ENCODE measurements at places on chromosomes 5 and 9.

- DNase-seq: no peak
Measured at GRCh38 chr5:66511491-66511890, 84.7 kb upstream of the MAST4 start.

- no peak for DNase-seq
Measured at GRCh38 chr5:141780952-141781781, 97.0 kb downstream of the PCDH1 start.

GRCh38 chr9:34547960-34548611 lies 25.3 kb upstream of the ENHO start:
- peak; percentile 59 for DNase-seq

- no peak for DNase-seq
Measured at GRCh38 chr5:151181818-151182523, 24.4 kb upstream of the ANXA6 start.

DNA sequence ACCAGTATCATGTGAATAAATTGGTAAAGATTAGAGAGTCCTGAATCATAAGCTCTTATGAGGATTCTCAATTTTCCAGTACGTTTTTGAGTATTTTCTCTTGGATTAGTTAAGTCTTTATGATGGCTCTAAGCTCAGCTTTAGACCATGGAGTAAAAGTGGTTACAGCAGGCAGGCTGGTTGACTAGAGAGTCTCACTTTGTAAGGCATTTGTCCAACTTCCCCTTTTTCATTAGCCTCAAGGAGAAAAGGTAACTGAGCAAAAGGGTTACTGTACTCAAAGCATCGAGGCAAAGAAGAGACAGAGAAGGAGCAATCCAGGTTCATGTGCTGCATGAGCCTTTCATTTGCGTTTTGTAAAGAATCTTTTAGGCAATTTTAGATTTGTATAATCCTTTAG lies 8.5 kb downstream of the NOP16 start:
- DNase-seq: no peak

DNA sequence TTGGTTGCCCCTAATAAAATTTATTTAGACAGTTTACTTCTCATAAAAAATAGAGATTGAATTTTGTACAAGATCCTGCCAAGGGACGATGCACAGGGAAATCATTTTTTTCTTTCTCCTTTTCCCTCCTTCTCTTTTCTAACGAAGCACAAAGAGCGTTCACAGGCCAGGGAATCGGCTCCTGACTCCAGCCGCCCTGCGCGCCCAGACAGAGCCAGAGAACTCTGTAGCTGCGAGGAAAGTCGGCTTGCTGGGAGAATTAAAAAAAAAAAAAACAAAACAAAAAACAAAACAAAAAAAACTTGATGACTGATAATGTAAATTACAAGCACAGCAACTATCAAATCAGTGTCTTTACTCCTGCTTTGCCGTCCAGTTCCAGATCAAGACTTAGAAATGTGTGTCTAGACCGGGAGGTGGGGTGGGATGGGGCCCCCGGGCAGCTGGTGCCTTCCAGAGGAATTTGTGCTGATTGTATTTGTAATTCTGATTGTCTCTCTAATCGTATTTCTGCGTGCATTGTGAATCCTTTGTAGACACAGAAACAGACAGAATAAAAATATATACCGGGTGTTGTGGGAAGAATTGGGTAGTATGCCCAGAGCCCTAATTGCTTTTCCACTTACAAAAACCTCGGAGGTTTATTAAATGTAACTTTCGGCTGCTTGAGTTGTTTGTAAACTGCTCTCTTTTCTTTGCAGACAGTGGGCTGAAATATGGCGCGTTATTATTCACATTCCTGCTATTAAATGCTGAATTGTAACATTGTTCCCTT lies 3.6 kb upstream of the OTP start:
- no peak for DNase-seq

GRCh38 chr9:126438741-126439401 lies 112.2 kb downstream of the MVB12B start:
- no peak for DNase-seq

GRCh38 chr5:109479260-109479860 lies 69.6 kb upstream of the PJA2 start:
- DNase-seq: peak; percentile 4

GRCh38 chr5:149264439-149265067 lies 7.1 kb upstream of the AFAP1L1 start:
- DNase-seq: no peak

- no peak for DNase-seq
Measured at GRCh38 chr9:27558307-27558706, 15.0 kb downstream of the C9orf72 start.

GRCh38 chr5:78903861-78904260 lies 81.2 kb downstream of the ARSB start:
- DNase-seq: peak; percentile 16

DNA sequence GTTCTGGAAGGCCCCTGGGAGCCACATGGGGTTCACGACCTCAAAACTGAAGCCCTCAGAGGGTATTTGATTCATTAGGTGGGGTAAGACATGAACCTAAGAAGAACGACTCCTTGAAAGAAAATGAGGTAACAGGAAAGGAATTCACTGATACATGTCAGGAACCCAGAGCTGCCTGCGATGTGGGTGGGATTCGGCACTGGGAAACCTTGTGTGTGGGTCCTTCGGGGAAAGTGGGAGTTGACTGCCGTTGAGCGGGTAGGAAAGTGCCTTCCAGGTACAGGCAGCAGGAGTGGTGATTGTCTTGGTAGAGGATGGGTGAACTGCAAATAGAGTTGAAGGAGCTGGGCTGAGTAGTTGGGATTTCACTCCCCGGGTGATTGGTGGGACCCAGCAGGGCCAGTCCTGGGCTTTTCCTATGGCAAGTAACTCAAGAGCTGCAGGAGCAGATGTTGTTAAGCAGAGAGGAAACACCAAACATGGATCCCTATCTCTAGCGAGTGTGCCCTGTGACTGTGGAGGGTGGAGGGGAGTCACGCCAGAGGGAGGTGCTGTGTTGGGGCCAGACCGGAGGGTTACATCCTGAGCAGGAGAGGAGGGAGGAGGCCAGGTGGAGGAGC lies 30.8 kb downstream of the ANKRD33B start:
- DNase-seq: no peak

GRCh38 chr9:28668158-28668557 lies 1094.9 kb upstream of the C9orf72 start:
- no peak for DNase-seq

- DNase-seq: peak; percentile 51
Measured at GRCh38 chr9:131503626-131504465, 1.1 kb downstream of the POMT1 start.

- no peak for DNase-seq
Measured at GRCh38 chr9:92602413-92602812, 66.6 kb upstream of the ECM2 start.

DNA sequence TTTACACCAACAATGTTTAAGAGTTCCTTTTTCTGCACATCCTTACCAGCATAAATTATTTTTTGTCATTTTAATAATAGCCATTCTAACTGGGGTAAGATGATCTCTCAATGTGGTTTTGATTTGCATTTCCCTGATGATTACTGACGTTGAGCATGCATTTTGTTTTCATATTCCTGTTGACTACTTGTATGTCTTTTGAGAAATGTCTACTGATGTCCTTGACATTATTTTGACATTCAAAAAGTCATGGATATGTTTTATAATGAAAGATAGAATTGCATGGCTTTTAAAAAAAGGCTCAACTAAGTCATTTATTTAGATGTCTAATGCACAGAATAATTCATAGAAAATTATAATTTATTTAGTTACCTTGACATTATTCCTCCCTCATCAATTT lies 381.6 kb upstream of the C9orf72 start:
- no peak for DNase-seq

DNA sequence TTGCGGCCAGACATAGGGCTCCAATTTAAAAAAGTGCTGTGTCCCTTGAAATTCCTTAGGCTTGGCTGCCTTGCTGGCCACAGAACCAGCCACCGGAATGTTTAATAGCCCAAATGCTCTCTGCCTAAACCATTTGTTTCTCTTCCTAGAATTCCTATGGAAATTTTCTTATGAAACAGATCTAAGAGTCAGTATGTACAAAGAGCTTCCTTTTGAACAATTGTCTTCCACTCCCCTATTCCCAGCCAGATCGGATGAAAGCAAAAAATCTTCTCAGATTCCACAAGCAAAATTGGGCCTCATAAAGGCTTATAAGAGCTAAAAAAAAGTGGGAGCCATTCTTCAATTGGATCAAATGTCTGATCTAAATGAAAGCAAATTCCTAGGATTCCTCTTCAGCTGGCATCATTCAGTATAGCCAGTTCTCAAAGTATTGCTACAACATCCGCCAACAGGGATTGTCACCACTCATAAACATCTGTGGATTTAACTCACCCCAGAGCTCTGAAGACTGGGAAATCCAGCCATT lies 104.3 kb downstream of the CEMIP2 start:
- DNase-seq: no peak

DNA sequence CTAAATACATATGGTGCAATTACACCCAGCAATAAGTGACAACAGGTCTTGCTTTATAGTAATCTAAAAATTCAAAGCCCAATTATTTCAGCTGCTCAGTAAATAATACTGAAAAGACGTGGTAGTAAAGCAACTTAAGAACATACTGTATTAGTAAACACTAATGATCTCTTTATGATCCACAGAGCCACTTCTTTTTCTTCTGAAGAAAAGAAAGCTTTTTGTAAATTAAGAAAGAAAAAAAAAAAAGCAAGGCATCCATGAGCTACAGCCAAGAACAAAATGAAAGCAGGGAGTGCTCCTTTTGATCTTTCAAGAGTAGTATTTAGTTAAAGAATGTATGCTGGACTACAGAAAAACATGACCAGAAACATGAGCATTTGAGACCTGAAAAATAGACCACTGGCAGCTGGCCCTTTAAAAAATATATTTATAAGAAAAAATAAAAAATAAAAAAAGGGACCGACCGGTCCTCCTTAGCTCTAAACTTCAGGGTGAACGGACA lies 348.7 kb downstream of the GLIS3 start:
- no peak for DNase-seq

DNA sequence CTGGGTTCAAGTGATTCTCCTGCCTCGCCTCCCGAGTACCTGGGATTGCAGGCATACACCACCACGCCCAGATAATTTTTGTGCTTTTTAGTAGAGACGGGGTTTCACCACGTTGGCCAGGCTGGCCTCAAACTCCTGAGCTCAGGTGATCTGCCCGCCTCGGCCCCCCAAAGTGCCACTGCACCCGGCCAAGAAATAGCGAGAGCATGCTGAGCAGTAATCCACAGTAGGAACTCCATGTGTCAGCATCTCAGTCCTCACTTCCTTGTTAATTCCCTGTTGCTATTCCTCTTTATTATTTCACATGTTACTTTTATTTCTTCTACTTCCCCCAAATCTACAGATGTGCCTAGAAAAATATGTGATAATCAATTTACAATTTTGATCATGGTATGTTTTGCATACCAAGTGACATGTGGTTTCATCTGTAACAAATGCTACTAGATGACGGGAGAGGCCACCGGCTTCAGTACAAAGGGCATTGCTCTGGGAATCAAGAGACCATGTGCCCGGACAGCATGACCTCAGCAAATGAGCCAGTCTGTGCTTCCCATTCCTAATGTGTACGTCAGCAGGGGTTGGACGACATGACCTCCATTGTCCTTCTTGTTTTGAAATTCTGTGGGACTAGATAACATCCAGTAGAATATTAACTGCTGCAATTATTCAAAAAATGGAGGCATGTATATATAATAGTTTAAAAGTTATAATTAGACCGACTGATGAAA lies 61.6 kb downstream of the FNBP1 start:
- DNase-seq: no peak

GRCh38 chr5:144142139-144142823 lies 28.2 kb downstream of the YIPF5 start:
- peak; percentile 59 for DNase-seq

DNA sequence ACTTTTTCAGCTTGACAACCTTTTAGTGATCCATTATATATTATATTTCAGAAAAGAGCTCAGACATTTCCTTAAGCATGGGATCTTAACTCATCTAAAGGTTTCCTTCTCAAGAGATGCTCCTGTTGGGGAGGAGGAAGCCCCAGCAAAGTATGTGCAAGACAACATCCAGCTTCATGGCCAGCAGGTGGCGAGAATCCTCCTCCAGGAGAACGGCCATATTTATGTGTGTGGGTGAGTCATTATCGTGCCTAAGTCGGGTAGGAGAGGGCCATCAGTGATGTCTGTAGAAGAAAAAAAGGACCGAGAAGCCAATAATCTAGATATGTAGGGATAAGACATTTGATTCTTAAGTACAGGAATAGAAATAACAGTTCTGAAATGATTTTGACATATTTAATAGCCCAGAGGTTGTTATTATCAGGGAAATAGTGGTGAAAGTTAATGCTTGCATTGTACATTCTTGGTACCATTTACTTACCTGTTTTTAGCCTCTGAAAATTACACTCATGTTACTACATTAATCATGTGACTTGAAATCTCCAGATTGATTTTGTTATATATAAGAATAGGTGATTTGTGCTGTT lies 28.2 kb downstream of the MTRR start:
- DNase-seq: peak; percentile 59

GRCh38 chr9:136275655-136276429 lies 28.1 kb downstream of the CCDC187 start:
- DNase-seq: no peak

- no peak for DNase-seq
Measured at GRCh38 chr9:126702151-126703001, 88.6 kb downstream of the LMX1B start.

- DNase-seq: no peak
Measured at GRCh38 chr9:107237873-107238272, 45.2 kb upstream of the RAD23B start.

DNA sequence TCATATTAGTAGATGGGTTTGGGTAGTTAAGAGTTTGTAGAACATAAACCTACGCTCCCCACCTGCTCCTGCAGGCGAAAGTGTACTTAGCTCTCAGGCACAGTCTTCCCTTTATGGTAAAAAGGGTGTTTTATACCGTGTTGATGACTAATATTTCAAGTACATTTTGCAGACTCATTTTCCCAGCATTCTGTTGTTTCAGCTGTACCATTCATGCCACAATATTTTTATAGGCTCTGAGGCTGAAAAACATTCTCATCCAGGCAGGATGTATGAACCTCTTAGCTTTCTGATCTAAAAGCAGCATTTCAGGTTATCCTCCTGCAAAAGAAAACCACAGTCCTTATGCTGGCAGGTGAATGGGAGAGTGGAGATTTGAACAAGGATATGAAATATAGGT lies 231.4 kb downstream of the NR2F1-AS1 start:
- DNase-seq: peak; percentile 73

DNA sequence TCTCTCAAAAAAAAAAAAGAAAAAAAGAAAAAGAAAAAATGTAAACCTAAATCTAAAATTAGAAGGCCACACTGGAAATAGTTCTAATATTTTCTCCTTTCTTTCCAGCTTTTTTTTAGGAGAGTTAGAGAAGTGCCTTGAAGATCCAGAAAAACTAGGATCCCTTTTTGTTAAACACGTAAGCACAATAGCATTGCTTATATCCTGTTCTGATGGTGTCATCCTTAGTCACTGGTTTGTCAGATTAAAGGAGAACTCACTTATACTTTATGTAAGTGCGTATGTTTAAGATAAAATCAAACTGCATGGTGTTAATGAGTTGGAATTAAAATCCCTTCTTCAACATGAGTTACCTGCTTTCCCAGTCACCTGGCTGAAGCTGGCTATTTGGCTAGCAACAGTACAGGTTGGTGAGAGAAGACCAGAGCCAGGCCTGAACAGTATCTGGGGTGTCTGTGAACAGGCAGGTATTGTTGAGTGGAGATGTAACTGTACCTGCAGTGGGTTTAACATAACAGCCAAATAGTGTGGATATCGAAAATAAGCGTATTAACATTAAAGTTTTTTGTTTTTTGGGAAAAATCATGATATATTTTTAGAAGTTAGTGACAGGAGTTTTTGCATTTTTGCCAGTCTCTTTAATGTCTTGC lies 104.7 kb upstream of the OTULINL start:
- peak; percentile 73 for DNase-seq
